ENCODE measurements at places on chromosomes 16 and 17.

DNA sequence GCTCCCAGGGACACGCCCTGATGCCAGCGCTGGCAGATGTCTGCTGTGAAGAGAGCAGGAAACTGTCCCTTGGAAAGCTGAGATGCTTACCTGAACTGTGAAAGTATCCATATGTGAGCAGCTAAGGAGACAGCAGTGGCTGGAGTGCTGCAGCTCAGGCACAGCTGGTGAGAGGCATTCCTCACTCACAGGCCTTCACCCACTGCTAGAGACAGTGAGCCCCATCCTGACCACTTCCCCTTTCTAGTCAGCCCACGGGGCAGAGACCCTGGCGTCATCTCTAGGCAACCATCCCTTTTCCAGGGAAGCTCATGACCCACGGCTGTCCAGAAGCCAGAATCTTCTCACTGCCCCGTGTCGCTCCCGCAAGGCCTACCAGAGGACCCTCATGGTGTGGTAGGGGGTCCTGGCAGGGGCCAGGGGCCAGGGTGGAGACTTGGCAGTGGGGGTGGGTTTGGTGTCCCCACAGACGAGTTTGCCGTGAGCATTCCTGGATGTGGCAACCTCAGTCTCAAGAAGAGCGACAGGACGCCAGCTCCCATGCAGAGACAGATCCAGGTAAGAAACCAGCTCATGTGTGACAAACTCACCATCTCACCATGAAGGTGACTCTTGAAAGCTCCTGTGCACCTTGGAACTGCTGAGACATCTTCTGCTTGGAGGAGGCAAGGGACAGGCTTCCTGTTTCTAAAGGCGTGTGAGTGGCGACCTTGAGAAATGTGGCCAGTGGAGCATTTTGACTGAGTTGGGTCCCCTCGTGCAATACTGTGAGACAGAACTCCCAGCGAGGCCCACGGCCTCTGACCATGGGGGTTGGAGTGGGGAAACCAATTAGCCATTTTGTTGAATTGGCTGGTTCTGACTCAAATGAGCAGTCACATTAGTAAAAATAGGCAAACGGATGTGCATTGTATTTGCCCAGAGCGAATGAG is at the start of gene SCIMP:
Gene SCIMP (minus strand): TSS at position 216 of the 932 bp plus-strand sequence. CDS start 105 bp downstream, at position 111.
- no peak for DNase-seq

- DNase-seq, result peak; percentile 87
Observed at GRCh38 chr17:35373534-35373983, at the start of gene SLFN11. Gene SLFN11, minus strand, starts transcription at chr17:35373621. Its CDS starts 9,814 bp downstream, at chr17:35363807.

GRCh38 chr17:65554553-65555223 is 6.8 kb downstream of the AXIN2 start:
- DNase-seq, result no peak

DNA sequence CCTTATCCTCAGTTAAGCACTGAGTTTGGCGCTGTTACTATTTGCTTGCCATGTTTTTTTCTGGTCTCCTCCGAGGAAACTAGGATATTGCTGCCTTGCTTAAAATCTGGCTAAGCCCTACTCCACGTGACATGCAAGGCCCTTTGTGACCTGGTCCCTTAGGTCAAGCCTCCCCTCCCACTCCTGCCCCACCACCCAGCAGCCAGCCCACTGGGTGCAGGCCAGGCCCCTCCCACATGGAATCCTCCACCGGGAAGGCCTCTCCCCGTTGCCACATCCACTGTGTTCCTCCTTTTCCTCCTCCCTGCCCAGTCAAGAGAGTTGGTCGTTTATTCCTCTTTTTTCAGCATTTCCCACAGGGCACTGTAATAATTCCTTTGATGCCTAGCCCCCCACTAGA is 16.2 kb downstream of the PSMD3 start:
- no peak for DNase-seq

DNA sequence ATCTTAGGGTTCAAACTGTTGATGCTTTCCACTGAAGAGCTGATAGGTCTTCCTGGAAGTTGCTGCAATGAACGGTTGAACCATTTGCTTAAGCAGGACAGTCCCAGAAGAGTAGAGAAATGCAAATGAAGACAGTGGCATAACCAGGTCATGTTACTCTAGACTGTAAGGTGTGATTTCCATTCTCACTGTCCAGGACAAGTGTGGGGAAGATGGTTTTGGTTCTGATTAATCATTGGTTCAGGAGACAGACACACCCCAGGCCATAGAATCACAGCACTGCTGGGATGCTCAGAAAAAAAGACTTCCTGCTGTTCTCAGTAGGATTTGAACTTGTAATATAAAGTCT is 34.8 kb upstream of the XYLT2 start:
- DNase-seq, result no peak

DNA sequence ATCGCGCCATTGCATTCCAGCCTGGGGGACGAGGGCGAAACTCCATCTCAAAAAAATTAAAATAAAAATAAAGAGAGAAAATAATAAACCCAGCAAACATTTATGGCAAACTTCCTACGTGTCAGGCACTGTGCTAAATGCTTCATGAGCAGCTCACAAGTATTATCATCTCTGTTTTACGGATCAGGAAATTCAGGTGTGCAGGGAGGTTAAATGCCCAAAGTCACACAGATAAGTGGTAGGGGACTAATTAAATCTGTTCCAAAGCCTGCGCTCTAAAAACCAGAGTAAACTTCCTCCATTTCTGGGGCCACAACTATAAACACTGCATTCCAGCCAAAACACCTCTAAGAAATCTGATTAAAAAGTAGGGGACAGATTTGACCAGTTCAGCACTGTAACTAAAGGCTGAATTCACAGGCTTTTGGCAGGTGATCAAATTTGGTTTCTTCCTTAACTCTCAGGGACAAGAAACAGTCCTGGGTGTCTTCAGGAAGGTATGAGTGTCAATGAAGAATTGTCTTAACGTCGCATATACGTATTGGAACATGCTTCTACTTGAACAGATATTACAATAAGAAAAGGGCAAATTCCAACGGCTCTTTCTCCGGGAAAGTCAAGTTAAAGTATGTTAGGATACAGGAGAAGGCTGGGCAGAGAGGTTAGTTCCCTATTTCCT is 996 bp downstream of the STRADA start:
- no peak for DNase-seq

DNA sequence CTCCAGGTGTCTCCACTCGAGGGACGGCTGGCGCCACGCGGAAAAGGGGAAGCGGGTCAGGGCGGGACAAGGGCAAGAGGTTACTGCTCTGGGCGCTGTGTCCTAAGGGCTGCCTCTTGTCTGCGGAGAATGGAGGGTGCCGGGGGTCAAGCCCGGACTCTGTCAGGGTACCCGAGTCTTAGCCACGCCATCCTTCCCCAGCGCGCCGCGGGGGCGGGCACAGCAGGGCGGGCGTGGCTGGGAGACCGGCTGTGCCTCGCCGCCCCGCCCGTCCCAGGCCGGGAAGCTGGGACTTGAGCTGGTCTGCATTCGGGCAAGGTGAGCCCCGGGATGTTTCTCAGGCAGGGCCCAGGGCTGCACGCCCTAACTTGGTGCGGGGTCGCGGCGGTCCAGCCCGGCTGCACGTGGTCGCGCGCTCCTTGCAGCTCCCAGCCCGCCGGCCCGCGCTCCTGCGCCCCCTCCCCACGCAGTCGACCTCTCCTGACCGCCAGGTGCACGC is 6.2 kb upstream of the ACTG1 start:
- peak; percentile 42 for DNase-seq

DNA sequence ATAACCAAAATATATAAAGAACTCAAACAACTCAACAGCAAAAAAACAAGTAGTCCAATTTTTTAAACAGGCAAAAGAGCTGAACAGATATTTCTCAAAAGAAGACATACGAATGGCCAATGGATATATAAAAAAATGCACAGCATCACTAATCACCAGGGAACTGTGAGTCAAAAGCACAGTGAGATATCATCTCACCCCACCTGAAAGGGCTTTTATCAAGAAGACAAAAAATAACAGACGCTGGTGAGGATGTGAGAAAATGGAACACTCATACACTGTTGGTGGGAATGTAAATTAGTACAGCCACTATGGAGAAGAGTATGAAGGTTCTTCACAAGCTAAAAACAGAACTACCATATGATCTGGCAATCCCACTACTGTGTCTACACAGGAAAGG is 7.4 kb downstream of the XYLT1 start:
- DNase-seq, result no peak

DNA sequence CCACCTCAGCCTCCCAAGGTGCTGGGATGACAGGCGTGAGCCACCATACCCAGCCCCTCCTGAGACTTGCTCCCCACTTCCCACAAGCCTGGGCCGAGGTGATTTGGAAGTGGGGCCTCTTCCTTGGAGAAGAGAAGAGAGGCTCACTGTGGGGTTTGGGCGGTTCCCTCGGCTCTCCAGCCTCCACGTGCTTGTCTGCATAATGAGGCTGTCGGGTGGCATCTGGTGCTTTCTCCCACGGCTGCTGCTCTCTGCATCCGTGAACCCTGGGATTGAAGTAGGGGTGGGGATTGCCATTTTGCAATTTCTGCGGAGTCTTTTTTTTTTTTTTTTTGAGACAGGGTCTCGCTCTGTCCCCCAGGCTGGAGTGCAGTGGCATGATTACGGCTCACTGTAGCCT is 101.4 kb downstream of the RAP1GAP2 start:
- no peak for DNase-seq

- no peak for DNase-seq
Observed at GRCh38 chr17:36994438-36994837, 45.7 kb downstream of the AATF start.

DNA sequence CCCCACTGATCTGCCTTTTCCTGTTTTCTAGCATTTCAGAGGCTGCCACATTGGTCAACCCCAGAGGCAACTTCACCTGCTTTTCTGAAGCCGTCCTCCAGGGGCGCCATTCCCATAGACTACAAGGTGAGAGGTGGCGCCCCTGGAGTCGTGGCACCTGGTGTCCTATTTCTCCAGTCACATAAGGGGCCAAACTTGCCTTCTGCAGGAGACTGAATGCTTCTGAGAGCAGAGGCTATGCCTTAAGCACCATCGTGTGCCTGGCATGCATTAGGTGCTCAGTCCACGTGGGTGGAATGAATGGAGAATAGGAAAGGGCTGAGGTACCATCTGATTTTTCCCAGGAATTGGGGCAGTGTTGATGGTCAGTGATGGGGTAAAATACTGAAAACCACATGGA is 164.8 kb downstream of the HAPSTR1 start:
- peak; percentile 41 for DNase-seq

GRCh38 chr16:27228621-27229501 is 25.5 kb downstream of the KDM8 start:
- DNase-seq, result no peak

DNA sequence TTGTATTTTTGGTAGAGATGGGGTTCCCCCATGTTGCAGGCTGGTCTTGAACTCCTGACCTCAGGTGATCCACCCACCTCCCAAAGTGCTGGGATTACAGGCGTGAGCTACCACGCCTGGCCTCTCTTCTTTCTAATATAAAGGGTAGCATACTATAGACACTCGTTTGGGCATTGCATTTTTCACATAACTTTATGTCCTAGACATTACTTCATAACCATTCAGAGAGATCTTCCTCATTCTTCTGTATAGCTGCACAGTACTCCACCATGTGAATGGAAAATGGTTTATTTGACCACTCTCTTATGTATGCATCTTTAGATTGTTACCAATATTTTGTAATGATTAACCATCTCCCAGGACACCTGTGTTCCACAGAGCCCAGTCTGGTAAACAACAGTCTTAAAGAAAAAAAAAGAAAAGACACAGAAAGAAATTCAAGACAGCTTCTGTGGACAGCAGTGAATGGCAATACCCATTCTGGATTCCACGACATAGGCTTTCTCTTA is 42.1 kb downstream of the TK2 start:
- no peak for DNase-seq

- DNase-seq, result no peak
Observed at GRCh38 chr17:49742166-49742638, 21.7 kb downstream of the FAM117A start.

DNA sequence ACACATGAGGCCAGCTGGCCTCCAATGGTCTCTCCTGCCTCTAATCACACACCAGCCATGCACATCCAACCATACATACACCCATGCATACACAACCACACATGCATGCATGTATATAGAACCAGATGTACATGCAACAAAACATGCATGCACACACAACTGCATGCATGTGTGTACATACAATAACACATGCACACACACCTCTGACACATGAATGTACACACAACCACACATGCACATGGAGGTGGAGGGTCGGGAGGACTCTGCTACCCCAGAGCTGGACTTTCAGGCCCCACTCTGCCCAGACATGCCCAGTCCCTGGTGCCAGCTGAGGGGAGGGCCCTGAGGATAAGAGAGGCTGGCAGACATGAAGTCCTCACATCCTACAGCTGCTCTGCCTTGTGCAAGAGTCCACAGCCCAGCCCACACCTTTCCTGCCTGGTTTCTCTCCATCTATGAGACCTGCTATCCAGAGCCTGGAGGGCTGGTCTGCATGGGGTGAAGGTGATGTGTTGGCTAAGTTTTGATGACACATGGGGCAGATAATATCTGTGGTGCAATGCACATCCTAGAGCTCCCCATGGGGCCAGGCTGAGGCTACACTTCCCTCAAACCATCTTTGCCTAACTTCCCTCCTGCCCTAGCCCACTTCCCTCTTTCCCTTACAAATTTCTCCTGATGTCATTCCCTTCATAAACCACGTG is 50.9 kb upstream of the SDK2 start:
- DNase-seq, result no peak

DNA sequence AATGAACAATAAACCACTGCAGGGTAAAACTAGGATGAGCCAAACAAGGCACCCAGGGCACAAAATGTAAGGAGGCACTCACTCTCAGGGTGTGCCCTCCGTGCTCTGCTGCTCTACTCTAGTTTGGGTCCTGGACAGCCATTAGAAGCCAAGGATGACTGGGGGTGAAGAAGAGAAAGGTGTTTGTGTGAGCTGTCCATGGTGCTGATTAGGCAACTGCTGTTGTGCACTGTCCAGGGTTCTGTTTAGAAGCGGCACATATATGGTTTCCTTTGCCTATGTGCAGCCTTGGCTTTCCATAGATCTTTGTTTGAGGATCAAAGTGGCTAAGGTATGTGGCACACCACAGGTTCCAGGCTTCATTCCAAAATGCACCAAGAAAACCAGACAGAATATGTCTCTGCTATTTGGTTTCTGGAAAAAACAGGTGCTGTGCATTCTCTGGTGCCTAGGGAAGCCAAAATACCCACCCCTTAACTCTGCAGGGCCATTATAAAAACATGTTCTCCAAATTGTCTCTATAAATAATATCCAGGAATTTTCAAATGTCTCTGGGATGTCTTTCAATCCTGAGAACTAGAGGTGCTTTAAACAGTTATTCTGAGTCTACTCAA is 123.5 kb downstream of the CBLN1 start:
- peak; percentile 47 for DNase-seq
